Pancreas (tissue), 10 donors: ENCODE measurements at places on chromosomes 5 and 9.

- peak; percentile 62 for DNase-seq
Observed at GRCh38 chr9:113548221-113549041, 84.9 kb downstream of the RGS3 start.

DNA sequence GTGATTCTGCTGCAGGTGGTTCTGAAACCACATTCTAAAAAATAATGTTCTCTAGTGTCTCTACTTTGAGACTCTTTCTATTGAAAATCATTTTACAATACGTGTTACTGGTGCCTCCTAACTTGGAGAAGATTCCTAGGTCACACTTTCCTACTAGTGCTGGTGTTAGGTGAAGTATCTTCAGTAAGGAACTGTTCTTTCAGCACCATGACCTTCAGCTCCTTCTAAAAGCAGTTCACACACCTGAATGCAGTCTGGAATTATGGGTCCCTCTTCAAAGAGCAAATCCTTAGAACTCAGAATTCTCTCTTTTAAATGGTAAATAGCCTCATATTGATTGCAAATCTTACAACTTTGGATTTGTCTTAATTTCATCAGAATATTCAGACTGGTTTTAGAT lies 10.6 kb upstream of the DPYSL3 start:
- DNase-seq, result no peak

GRCh38 chr5:88954511-88954910 lies 71.5 kb upstream of the MEF2C start:
- no peak for DNase-seq

DNA sequence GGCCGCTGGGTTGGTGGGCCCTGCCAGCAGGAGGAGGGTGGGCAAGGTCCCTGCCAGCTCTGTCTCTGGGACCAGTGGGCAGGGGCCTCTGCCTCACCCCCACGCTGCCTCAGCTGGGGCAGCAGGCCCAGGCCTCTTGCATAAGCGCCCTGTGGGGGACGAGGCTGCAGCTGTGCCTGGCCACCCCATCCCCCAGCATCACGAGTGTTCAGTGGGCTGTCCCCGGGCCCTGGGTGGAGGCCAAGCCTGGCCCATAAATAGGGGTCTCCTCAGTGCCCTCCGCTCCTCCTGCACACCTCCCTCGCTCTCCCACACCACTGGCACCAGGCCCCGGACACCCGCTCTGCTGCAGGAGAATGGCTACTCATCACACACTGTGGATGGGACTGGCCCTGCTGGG lies at the start of gene PTGDS:
TSS of gene PTGDS (plus strand) at position 282 of the 400 bp plus-strand sequence. CDS start at position 357, 75 bp downstream.
- DNase-seq, result no peak

- DNase-seq, result no peak
Observed at GRCh38 chr5:173236531-173237142, 1.6 kb upstream of the NKX2-5 start.
